Activated T-cell treated with anti-CD3 and anti-CD28 coated beads, Interleukin-2, amount 50 U/mL, for 1 hour (primary cell): ENCODE measurements at places on chromosomes 7 and 10.

DNA sequence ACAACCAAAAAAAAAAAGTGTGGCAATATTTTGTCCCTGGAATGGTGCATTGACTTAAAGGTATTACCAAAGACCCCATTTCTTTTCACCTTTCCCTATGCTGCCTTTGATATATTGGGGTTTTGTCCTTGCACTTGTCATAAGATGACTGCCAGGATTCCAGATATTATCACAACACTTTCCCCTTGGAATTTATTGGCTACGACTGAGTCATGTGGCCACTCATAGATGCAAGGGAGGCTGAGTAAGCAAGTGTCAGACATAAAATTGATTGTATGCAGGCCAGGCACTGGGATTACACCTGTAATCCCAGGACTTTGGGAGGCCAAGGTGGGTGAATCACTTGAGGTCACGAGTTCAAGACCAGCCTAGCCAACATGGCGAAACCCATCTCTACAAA, 83.6 kb downstream of the PPP1R3C start:
- DNase-seq = no peak

- no peak for DNase-seq
Measured at GRCh38 chr10:101079874-101080273, 18.1 kb downstream of the KAZALD1 start.

GRCh38 chr10:102630663-102631062, 13.6 kb upstream of the TRIM8 start:
- DNase-seq = no peak

GRCh38 chr7:48875045-48875916, 49.1 kb upstream of the CDC14C start:
- no peak for DNase-seq

DNA sequence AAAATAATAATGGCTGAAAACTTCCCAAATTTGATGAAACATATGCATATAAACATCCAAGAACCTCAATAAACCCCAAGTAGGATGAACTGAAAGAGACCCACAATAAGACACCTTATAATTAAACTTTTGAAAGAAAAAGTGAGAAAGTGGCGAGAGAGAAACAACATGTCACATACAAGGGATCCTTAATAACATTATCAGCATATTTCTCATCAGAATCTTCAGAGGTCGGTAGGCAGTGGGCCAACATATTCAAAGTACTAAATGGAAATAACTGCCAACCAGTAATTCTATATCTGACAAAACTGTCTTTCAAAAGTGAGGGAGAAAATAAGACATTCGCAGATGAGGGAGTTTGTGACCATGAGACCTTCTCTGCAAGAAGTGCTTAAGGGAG, 16.6 kb upstream of the CCDC6 start:
- no peak for DNase-seq

GRCh38 chr7:91582799-91583477, 297.6 kb downstream of the MTERF1 start:
- DNase-seq = no peak

GRCh38 chr7:74012842-74013249, 15.1 kb upstream of the ELN start:
- DNase-seq = no peak

- no peak for DNase-seq
Measured at GRCh38 chr10:63236113-63236935, 103.2 kb downstream of the NRBF2 start.
